ENCODE measurements at places on chromosomes 16 and 17. TPM values are rescaled to one million over a fixed set of nuclear protein-coding genes. Genes with fewer than 3 reads are reported as not detected.

The ITGAD gene
- total RNA-seq, result not detected

The RHBDL3 gene
- total RNA-seq, result not detected

The SERPINF2 gene
- 9.8 TPM for total RNA-seq

The LPO gene
- not detected for total RNA-seq

The CCT6B gene
- 0.61 TPM for total RNA-seq

The ZSCAN10 gene
- not detected for total RNA-seq

The EPX gene
- total RNA-seq, result not detected

The KRT31 gene
- total RNA-seq, result not detected

The ACE gene
- total RNA-seq, result not detected

The KRT33A gene
- not detected for total RNA-seq

The OR1A1 gene
- not detected for total RNA-seq

The CYB561 gene
- 104 TPM for total RNA-seq

- DNase-seq, result no peak
These were observed 632.9 kb downstream of the CDH8 start for GRCh38 chr16:61403386-61403785.

DNA sequence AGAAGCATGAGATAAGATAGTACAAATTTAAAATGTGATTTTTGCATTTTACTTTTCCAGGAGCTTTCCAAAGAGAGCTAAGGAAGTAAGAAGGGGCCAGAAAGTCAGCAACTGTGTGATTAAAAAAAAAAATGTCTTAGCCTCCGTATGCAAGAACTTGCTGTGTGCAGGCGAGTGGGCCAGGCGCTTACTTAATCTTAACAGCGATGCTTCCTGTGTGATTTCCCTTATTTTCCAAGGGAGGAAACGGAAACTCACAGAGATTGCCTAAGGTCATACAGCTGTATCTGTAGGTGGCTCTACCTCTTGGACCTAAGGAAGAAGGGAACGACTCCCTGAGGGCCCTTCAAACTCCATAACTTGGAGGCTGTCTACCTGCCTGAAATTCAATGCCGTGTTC is 11.1 kb downstream of the HS3ST3B1 start:
- DNase-seq, result no peak

DNA sequence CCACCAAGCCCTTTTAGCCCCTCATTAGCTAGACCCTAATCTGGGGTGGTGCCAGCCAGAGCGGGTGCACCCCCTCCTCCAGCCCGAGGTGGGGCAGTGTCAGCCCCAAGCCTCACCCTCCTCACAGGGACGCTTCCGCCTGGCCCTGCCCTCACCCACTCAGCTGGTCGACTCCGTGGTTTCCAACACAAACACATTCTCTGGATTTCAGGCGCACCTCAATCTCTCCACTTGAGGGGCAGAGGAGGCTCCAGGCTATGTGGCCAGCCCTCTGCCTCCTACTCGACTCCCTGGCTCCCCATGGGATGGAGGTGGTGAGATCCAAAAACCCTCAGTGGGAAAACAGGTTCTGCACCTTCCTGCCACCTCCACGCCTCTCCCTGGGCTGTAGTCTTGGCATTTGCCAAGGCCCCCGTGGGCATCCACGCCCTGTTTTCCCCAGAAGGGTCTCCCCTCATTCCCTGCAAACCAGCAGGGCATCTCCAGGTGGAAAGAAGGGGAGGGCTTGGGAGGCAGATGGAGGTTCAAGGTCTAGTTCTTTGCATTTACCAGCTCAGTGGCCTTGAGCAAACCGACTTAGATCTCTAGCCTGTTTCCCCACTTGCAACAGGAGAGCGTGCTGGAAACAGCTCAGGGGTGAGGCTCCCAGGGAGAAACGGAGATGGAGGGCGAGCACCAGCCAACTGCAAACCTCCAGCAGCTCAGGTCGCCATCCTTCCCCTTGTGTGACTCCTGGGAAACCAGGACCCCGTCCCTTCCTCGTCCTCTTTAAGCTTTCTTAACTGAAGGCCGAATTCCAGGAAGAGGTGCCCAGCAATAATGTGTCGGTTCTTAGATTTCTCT is 1.7 kb downstream of the EMP2 start:
- peak; percentile 77 for DNase-seq

- no peak for DNase-seq
These were observed 17.9 kb upstream of the NSMCE1 start for GRCh38 chr16:27286451-27286850.

- no peak for DNase-seq
These were observed 15.1 kb downstream of the SOCS1 start for GRCh38 chr16:11240636-11241473.

- DNase-seq, result no peak
These were observed 79.1 kb downstream of the NXN start for GRCh38 chr17:900336-900934.

DNA sequence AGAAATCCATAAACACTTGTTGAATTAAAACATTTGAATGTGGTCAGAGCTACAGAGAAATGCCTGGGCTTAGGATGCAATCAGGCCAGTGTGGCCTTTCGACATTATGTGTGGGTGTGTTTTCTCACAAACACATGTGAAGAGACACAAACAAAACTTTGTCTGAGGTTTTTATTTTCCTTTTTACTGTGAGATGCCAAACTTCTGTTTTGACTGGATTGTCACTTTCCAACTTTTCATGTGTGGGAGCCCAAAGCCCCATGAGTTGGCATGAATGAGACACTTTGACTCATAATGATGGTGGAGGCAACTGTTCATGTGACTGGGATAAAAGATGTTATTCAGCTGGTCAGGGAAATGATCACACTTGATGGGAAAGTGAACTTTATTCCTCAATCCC is 71.9 kb upstream of the GAS7 start:
- no peak for DNase-seq

DNA sequence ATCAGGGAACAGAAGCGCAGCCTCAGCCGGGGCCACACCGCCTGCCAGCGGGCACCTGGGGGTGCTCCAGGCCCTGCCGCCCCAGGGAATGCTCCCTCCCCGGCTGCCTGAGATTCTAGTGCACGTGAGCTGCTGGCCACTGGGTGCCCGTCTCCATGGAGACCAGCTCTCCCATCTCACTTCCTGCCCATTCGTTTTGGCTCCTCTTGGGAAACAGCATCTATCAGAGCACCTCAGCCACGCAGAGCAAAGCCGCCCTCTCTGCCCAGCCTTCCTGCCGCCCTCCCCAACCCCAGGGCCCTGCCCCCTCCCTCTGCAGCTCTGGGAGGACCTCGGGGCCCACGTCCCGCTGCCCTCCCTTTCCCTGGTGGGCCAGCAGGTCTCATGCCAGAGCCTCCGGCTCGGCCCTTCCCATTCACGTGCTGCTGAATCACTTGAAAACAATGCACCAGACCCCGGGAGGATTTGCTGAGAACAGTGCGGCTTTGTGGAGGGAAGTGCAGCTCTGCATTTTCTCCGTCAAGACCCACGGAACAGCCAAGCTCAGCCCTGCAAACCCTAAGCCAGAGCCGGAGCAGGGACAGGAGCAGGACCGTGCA is 19.4 kb downstream of the CEP295NL start:
- DNase-seq, result peak; percentile 75

DNA sequence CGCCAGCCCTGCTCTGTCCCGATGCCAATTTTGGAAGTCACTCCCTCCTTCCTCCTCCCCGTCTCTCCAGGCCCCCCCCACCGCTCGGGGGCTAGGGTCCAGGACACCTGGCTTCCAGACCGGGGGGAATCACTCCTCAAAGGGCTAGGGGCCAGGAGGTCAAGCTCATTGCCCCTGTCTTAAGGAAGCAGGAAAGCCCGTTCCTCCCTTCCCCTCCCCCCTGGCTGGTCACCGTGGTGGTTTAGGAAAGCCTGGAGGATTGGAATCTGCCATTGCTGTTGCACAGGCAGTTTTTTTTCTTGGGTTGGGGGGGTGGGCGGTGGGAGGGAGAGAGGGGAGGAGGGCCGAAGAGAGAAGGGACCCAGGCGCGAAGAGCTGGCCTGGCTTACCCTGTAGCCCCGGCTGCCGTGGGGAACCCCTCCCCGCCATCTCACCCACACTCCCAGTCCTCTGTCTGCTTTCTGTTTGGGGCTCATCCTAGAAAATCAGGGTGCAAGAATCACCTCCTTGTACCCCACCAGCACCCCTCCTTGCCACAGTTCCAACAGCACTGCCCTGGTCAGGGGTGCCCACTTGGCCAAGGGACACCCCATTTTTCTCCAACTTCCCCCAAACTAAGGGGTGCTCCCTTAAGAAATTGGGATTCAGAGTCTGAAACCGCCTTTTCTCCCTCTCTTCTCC is 2.9 kb upstream of the BCL6B start:
- no peak for DNase-seq

GRCh38 chr17:42399948-42400843 is 12.0 kb upstream of the STAT3 start:
- no peak for DNase-seq

GRCh38 chr17:62968445-62968923 is 2.4 kb downstream of the TANC2 start:
- DNase-seq, result peak; percentile 81

- DNase-seq, result peak; percentile 62
These were observed 40.5 kb downstream of the FTO start for GRCh38 chr16:53744449-53744848.

GRCh38 chr17:17347234-17347955 is 44.2 kb downstream of the NT5M start:
- no peak for DNase-seq

DNA sequence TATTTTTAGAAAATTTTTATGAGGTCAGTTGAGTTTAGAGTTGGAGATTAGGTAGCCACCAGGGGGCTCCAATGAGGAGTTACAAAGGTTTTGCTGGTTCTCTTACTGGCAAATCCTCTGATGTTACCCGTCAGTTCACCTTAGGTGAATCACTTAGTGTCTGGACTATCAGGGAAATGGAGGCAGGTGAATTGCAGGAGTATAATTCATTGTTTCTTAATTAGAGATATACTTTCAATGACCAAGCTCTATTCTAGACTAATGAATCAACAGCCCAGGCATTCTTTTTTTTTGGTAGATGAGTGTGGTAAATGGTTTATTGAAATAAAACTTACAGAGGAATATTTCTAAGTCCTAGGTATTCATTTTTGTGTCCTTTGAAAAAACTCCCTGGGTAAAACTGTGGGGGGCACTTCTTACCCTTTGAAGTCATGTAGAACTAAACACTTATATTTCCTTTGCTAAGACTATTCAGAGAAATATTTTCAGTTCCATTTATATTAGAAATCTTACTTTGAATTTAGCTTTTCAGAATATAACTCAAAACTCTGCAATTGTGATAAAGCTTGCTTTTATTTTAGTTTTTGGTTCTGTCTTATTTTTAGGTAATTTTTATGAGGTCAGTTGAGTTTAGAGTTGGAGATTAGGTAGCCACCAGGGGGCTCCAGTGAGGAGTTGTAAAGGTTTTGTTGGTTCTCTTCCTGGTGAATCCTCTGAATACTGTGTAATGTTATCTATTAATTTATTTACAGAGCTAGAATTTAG is 17.7 kb downstream of the PSMD11 start:
- peak; percentile 88 for DNase-seq

GRCh38 chr16:10618710-10619209 is 38.4 kb upstream of the EMP2 start:
- no peak for DNase-seq

GRCh38 chr17:58059141-58059540 is 24.1 kb upstream of the DYNLL2 start:
- DNase-seq, result no peak

- no peak for DNase-seq
These were observed 18.9 kb downstream of the KIAA0513 start for GRCh38 chr16:85046472-85046916.

GRCh38 chr16:85423631-85424030 is 189.5 kb upstream of the GSE1 start:
- no peak for DNase-seq

DNA sequence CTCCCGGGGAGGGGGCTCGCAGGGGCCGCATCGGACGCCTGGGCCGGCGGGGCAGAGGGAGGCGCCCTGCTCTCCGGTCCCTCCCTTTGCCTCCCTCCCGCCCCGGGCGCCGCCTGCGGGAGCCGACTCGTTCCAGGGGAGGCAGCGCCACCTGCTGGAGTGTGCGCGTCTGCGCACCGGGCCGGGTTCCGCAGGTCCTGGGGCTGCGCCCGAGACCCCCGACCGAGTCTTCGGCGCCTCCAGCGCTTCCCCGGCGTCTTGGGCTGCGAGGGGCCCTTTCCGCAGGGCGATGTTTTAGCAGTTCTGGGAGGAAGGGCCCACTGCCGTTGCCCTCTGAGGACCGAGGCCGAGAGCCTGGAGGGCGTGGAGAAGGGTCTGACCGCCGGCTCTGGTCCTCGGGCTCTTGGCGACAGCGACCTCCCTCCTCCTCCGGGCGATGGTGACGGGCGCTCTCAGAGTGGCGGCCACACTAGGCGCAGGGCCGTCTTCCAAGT is 106.3 kb downstream of the SEC14L1 start:
- DNase-seq, result peak; percentile 70

- DNase-seq, result no peak
These were observed 174.1 kb downstream of the NTN1 start for GRCh38 chr17:9195411-9195810.

GRCh38 chr17:57545731-57546342 is 199.3 kb downstream of the CCDC182 start:
- DNase-seq, result no peak

DNA sequence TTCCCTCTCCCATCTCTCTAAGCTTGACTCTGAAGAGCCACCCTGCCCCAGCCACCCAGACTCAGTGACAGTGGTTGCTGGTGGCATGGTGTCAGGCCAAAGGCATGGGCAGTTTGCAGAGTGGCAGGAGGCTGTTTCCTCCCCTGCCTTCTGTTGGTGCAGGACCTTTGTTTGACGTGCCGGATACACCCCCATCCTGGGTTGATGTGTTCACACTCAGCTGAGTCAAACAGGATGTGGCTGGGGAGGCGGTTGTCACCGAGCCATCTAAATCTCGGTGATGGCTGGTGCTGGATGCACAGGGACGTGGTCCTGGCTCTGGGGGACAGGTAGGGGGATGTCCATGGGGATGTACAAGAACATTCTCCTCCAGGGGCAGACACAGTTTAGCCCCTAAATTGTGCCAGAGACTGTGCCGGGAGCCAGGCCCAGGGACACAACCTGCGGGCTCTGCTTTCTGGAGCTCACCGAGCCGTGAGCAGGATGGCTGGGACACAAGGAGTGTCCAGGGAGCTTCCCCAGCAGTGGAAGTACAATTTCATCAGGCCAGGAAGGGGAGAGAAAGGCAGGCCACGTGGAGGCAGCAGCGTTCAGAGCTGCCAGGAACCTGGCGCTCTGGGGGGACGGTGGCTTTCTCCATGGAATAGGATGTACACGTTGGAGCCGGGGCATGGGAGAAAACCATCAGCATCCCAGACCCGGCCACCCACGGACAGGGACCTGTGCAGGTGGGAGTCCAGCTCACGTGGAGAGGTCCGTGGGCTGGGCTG is 264.2 kb downstream of the SEC14L1 start:
- no peak for DNase-seq

DNA sequence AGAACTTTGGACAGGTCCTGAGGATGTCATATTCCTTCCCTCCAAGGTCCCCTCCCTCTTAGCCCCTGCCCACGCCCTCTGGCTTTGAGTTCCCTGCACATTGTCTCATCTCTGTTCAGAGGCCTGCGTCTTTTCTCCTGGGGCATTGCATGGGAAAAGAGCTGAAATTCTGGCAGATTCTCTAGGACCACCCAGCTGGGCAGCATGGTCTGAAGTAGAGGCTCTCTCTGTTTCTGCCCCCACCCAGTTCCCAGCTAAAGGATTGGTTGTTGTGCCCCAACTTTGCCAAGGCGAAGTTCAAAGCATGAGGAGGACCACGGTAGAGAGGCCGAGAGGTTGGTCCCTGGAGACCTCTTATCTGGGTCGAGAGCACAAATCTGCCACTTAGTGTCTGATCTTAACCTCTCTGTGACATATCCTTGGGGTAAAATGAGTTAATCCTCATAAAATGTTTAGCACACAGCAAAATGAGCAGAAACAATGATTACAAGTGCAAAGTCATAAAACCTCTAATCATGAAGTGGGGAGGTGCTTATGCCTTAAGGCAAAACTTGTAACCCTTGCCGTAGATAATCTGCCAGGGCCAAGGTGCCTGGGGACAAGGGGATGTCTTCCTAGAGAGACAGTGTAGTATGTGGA is 2.4 kb downstream of the ABAT start:
- no peak for DNase-seq

- DNase-seq, result no peak
These were observed at the start of gene FAM20A for GRCh38 chr17:68600931-68601564. FAM20A (minus strand) TSS chr17:68601367; CDS start chr17:68600666, 701 bp downstream.

All from HT-29 (cell line).